Heart left ventricle (tissue), 16 donors: ENCODE measurements at places on chromosomes 6 and 20.
A peak's percentile ranks its signal among the peaks of the same experiment; 100 is the strongest.

- H3K36me3 ChIP-seq, result no peaks in the 10 kb centered on the region
- H3K4me3 ChIP-seq, result no peak overlapping the region
- DNase-seq, result no peak
- H3K4me1 ChIP-seq, result no peaks in the 10 kb centered on the region
- no peaks in the 10 kb centered on the region for H3K27me3 ChIP-seq
Observed at GRCh38 chr6:145564553-145564952, 170.8 kb downstream of the EPM2A start.

- no peaks in the 10 kb centered on the region for H3K4me1 ChIP-seq
- H3K27ac ChIP-seq, result no peak overlapping the region
- DNase-seq, result no peak
- no peak overlapping the region for H3K4me3 ChIP-seq
- H3K36me3 ChIP-seq, result no peaks in the 10 kb centered on the region
Observed at GRCh38 chr6:18302561-18303439, 38.5 kb upstream of the DEK start.

DNA sequence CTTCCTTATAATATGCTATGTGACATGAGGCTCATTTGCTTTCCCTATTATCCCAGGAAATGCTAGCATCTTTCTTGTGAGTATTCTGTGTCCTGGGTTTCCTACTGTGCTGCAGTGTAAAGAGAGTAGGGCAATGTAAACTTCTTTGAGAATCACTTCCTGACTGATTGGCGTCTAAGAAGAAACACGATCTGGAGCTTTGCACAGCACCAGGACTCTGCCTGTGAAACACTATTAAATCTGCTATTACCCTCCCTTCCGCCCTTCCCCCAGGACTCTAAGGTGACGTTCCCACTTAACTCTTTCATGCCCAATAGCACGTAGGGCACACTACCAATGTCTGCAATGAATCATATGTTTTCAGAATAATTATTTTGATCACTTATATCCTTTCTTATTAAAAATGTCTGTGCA lies 607.3 kb upstream of the CITED2 start:
- no peaks in the 10 kb centered on the region for H3K27me3 ChIP-seq
- no peaks in the 10 kb centered on the region for H3K36me3 ChIP-seq
- DNase-seq, result no peak
- peak overlapping the region; percentile 24 for H3K27ac ChIP-seq
- no peak overlapping the region for H3K4me3 ChIP-seq
- H3K4me1 ChIP-seq, result peaks cover 2% of the 10 kb centered on the region

- no peak overlapping the region for H3K27ac ChIP-seq
- H3K27me3 ChIP-seq, result peaks cover 57% of the 10 kb centered on the region
- peaks cover 25% of the 10 kb centered on the region for H3K4me1 ChIP-seq
- H3K36me3 ChIP-seq, result no peaks in the 10 kb centered on the region
- peak; percentile 44 for DNase-seq
Observed at GRCh38 chr6:99588618-99589289, 17.9 kb upstream of the PRDM13 start.

GRCh38 chr20:51939259-51939585 lies 136.9 kb upstream of the SALL4 start:
- no peaks in the 10 kb centered on the region for H3K4me1 ChIP-seq
- no peaks in the 10 kb centered on the region for H3K27me3 ChIP-seq
- no peak for DNase-seq
- no peak overlapping the region for H3K27ac ChIP-seq
- H3K4me3 ChIP-seq, result no peak overlapping the region

DNA sequence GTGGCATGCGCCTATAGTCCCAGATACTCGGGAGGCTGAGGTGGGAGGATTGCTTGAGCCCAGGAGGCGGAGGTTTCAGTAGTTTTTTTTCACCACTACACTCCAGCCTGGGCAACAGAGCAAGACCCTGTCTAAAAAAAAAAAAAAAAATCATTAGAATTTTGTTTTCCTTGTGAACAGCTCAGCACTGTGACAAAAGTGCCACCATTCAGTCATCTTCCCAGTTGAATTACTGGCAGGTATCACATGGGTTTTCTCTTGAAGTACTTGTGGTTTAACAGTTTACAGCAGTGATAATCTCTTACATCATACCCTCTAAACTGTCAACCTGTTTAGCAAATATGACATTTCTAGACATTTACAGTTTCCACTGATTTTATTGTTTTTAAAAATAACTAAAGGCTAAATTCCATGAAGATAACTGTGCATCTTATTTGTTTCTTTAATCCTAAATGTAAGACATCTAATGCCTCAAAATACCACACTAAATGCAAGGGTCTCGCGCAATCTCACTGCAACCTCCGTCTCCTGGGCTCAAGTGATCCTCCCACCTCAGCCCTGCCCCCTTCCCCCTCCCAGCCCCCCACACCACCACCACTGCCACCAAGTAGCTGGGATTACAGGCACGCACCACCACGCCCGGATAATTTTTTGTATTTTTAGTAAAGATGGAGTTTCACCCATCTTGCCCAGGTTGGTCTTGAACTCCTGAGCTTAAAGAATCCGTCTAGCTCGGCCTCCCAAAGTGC lies 7.0 kb downstream of the TRPC4AP start:
- peaks cover 34% of the 10 kb centered on the region for H3K4me1 ChIP-seq
- no peaks in the 10 kb centered on the region for H3K36me3 ChIP-seq
- H3K27me3 ChIP-seq, result no peaks in the 10 kb centered on the region

DNA sequence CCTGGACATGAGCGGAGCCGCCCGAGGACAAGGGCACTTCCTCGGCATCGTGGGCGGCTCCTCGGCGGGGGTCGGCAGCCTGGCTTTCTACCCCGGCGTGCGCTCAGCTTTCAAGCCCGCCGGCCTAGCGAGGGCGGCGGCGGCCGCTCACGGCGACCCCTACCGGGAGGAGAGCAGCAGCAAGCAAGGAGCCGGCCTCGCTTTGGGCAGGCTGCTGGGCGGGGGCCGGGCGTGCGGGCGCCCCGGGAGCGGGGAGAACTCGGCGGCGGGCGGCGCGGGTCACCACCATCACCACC lies 6.7 kb downstream of the PRDM13 start:
- H3K27ac ChIP-seq, result no peak overlapping the region
- H3K4me3 ChIP-seq, result peak overlapping the region; percentile 54

DNA sequence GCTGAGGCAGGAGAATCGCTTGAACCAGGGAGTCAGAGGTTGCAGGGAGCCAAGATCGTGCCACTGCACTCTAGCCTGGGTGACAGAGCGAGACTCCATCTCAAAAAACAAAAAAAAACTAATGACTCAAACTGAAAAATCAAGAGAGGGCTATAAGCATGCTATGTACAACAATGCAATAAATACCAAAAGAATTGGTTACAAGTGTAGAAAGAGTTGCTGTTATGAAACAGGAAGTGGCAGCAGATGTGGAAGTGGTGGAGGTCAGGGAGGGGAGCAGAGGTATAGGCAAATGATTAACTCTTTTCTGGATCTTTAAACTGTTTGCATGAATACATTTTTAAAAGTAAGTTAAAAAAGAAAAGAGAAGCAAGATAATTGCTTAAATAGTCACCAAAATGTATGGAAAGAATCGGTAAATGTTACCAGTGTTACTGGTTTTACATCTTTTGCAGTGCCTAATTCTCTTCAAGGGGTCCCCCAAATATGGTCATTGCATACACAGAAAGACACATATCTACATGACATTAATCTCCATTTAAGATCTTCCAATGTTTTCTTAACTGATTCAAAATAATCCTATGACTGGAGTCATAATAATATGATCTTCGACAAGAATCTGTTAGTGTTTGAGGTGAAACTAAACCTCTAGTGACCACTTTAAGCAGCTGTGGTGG lies 15.0 kb downstream of the CALHM6 start:
- no peaks in the 10 kb centered on the region for H3K36me3 ChIP-seq
- H3K4me1 ChIP-seq, result no peaks in the 10 kb centered on the region
- DNase-seq, result no peak
- H3K27ac ChIP-seq, result no peak overlapping the region
- no peaks in the 10 kb centered on the region for H3K27me3 ChIP-seq
- H3K4me3 ChIP-seq, result no peak overlapping the region

DNA sequence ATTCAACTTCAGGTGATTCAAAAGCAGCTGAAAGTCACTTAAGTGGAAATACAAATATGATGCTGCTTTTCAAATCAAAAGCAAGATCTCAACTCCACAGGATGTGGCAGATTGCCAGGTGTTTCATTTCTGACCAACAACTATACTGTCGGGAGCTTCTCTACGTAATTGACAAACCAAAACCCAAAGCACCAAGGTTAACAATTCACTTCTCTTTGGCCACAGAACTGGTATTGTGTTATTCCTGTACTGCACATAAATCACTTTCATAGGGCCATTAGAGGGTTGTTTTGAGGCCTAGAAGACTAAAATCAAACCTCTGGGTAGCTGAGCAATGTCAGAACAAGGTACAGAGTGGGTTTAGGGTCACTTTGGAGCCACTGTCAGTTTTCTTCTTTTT lies 169.7 kb downstream of the HAO1 start:
- no peak for DNase-seq
- no peaks in the 10 kb centered on the region for H3K36me3 ChIP-seq
- H3K27me3 ChIP-seq, result no peaks in the 10 kb centered on the region
- H3K4me3 ChIP-seq, result no peak overlapping the region
- no peaks in the 10 kb centered on the region for H3K4me1 ChIP-seq
- no peak overlapping the region for H3K27ac ChIP-seq

- no peak overlapping the region for H3K27ac ChIP-seq
- H3K36me3 ChIP-seq, result no peaks in the 10 kb centered on the region
- DNase-seq, result no peak
- H3K27me3 ChIP-seq, result no peaks in the 10 kb centered on the region
- no peaks in the 10 kb centered on the region for H3K4me1 ChIP-seq
- no peak overlapping the region for H3K4me3 ChIP-seq
Observed at GRCh38 chr20:59351157-59352040, 51.0 kb downstream of the EDN3 start.

DNA sequence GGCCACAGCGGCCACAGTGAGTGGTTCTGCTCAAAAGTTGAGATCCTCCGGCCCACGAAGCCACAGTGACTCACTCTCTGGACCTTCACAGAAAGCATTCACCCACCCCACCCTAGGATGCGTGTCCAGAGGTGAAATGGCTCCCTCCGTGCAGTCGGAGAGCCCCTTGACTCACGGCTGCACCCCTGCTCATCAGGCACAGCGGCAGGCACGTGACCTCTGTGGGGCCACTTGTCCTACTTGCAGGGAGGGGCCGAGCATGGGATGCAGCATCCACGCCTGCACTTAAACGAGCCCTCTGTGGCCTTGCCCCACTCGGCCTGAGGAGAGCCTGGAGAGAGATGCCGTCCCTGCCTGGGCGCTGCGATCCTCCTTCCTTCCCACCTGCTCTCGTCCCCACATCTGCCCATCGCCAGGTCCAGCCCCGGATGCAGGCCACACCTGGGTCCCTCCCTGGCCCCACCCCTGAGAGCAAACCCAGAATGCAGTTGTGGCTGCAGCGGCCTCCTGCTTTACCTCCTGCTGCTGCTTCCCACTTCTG lies 28.7 kb downstream of the NTSR1 start:
- peaks cover 17% of the 10 kb centered on the region for H3K27me3 ChIP-seq
- no peaks in the 10 kb centered on the region for H3K36me3 ChIP-seq
- H3K27ac ChIP-seq, result no peak overlapping the region
- DNase-seq, result no peak
- no peak overlapping the region for H3K4me3 ChIP-seq

- DNase-seq, result no peak
- no peaks in the 10 kb centered on the region for H3K36me3 ChIP-seq
- H3K27ac ChIP-seq, result no peak overlapping the region
- no peaks in the 10 kb centered on the region for H3K4me1 ChIP-seq
- no peaks in the 10 kb centered on the region for H3K27me3 ChIP-seq
Observed at GRCh38 chr6:106044151-106044550, 42.0 kb upstream of the PRDM1 start.

DNA sequence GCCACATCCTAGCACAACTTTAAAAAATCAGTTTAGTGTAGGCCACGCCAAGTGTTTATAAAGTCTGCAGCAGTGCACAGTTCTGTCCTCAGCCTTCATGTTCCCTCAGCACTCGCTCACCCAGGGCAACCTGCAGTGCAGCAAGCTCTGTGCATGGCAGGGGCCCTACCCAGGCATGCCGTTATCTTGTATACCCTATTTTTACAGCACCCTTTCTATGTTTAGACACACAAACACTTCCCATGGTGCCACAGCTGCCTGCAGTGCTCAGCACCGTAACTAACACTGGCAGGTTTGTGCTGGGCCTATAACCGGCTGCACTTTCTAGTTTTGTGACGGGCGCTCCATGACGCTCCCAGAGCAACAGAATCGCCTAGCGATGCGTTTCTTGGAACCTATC lies 43.8 kb downstream of the ZBTB46 start:
- peak overlapping the region; percentile 96 for H3K27ac ChIP-seq
- peaks cover 15% of the 10 kb centered on the region for H3K36me3 ChIP-seq
- H3K4me3 ChIP-seq, result no peak overlapping the region
- H3K27me3 ChIP-seq, result no peaks in the 10 kb centered on the region
- peaks cover 32% of the 10 kb centered on the region for H3K4me1 ChIP-seq

- H3K36me3 ChIP-seq, result no peaks in the 10 kb centered on the region
- DNase-seq, result no peak
- H3K4me3 ChIP-seq, result no peak overlapping the region
Observed at GRCh38 chr6:20632696-20633095, 98.4 kb downstream of the CDKAL1 start.

GRCh38 chr6:49516147-49516505 lies 16.4 kb downstream of the GLYATL3 start:
- no peaks in the 10 kb centered on the region for H3K4me1 ChIP-seq
- peaks cover 3% of the 10 kb centered on the region for H3K27me3 ChIP-seq
- no peak overlapping the region for H3K27ac ChIP-seq
- DNase-seq, result no peak
- H3K4me3 ChIP-seq, result no peak overlapping the region

DNA sequence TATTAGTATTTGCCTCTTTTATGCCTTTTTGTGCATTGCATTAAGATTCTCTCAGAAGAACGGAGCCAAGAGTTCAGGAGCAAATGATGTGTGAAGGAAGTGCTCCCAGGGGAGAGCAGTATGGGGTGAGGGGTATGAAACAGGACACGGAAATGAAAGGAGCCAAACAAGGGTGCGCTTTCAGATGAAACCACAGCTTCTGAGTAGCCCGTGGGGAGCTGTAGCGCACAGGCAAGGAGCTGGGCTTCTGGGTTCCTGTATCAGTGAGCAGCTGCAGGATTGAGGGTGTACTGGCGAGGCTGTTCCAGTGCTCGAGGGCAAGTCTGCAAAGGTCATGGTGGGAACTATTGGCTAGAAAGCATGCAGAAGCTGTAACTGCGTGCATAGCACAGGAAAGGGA lies 25.4 kb downstream of the ANKEF1 start:
- no peaks in the 10 kb centered on the region for H3K4me1 ChIP-seq
- DNase-seq, result no peak
- H3K36me3 ChIP-seq, result no peaks in the 10 kb centered on the region
- H3K27me3 ChIP-seq, result no peaks in the 10 kb centered on the region
- H3K4me3 ChIP-seq, result no peak overlapping the region

GRCh38 chr20:61459705-61460104 lies 207.6 kb downstream of the CDH4 start:
- H3K27ac ChIP-seq, result no peak overlapping the region
- no peaks in the 10 kb centered on the region for H3K36me3 ChIP-seq
- no peak overlapping the region for H3K4me3 ChIP-seq
- no peaks in the 10 kb centered on the region for H3K27me3 ChIP-seq

DNA sequence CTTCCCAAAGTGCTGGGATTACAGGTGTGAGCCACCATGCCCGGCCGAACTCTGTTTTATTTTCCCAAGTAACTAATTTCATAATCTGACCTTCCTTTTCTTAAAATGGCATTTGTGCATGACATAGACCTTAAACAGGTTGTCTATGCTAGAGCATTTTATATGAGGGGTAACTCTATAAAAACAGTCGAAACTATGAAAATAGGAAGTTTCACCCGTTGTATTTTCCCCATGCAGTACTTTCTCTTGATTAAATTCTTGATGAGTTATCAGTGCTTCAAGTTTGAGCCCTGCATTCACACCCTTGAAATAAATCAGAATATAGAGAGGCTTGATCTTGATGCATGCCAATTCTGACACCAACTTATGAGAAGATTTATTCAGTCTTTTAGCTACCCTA lies 11.7 kb downstream of the TBPL1 start:
- no peaks in the 10 kb centered on the region for H3K27me3 ChIP-seq
- H3K4me1 ChIP-seq, result peaks cover 13% of the 10 kb centered on the region
- H3K27ac ChIP-seq, result no peak overlapping the region
- no peak overlapping the region for H3K4me3 ChIP-seq
- no peak for DNase-seq
